Suppressor macrophage (primary cell): ENCODE measurements at places on chromosomes 11 and 22.

DNA sequence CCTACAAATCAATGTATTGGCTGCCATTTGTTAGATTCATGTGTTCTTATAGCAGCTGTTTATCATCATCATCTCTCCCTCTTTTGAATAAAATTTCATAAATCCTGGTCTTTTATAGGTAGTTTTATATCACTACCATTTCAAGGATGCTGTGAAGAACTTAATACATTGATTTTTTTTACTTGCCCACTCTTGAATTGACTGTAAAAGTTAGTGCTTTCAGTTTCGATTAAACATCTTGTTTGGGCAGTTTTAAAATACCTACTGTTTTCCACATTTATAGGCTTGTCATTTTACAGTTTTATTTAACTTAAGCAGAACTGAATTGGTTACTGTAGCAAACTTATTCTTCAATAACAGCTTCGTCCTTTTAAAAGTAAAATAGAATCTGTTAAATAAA, 59.5 kb downstream of the TTC17 start:
- DNase-seq = no peak

DNA sequence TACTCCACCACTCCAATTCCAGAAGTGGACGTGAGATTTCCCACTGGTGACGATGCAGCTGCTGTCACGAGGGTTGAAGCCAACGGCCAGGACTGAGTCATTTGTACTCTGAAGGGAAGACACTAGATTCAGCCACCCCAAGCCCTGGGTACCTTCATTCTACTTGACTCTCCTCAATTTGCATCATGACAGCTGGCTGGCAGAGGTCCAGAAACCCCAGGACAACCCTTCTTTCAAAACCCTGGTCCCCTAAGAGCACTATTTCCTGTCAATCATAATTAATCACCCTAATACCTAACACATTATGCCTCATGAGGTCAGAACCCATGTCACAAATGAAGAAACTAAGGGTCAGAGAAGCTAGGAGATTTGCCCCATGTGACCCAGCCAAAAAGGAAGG, 4.9 kb downstream of the EML3 start:
- DNase-seq = peak; percentile 69

- no peak for DNase-seq
Measured at GRCh38 chr11:68818181-68818580, 23.5 kb downstream of the CPT1A start.

- no peak for DNase-seq
Measured at GRCh38 chr11:124916370-124916710, 2.7 kb upstream of the HEPN1 start.

DNA sequence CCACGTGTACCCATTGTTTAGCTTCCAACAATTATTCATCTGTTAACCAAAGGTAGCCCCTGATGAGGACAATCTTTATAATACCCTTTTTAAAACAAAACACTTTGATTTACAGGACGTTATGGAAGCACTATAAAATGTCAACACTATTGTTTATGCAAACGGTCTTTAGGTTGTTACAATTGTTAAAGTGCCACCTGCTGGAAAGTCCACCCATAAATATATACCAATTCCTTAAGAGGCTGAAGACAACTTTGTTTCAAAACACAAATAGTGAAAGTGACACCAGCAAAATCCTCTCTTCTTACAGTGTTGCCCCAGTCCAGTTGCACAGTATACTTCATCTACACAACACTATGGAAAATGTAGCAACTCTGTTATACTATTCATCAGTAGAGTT, 68.9 kb upstream of the SLN start:
- no peak for DNase-seq

GRCh38 chr11:83006877-83007330, 64.8 kb downstream of the RAB30 start:
- no peak for DNase-seq
